Omental fat pad (tissue), 4 donors: ENCODE measurements at places on chromosomes 11 and 22. TPM values are rescaled to one million over a fixed set of nuclear protein-coding genes. Genes with fewer than 3 reads are reported as not detected.

DEPDC7 gene
- total RNA-seq, result 0.96 TPM

LGALS12 gene
- 69.4 TPM for total RNA-seq

PHOX2A gene
- not detected for total RNA-seq

MN1 gene
- 4.8 TPM for total RNA-seq

RAG2 gene
- total RNA-seq, result not detected

TRIM51 gene
- not detected for total RNA-seq

MGAT3 gene
- total RNA-seq, result 7.6 TPM

VPREB1 gene
- total RNA-seq, result not detected

SHISAL1 gene
- total RNA-seq, result 0.56 TPM
